CD4-positive, CD25-positive, alpha-beta regulatory T cell (primary cell): ENCODE measurements at places on chromosomes 3 and 15.
A peak's percentile ranks its signal among the peaks of the same experiment; 100 is the strongest.

- no peak for DNase-seq
Observed at GRCh38 chr3:157502916-157503595, at the start of gene VEPH1. Gene VEPH1 (minus strand): TSS chr3:157503416. CDS start chr3:157495349, 8,067 bp downstream.

GRCh38 chr3:102024270-102024904, 175.1 kb downstream of the NFKBIZ start:
- DNase-seq: no peak

DNA sequence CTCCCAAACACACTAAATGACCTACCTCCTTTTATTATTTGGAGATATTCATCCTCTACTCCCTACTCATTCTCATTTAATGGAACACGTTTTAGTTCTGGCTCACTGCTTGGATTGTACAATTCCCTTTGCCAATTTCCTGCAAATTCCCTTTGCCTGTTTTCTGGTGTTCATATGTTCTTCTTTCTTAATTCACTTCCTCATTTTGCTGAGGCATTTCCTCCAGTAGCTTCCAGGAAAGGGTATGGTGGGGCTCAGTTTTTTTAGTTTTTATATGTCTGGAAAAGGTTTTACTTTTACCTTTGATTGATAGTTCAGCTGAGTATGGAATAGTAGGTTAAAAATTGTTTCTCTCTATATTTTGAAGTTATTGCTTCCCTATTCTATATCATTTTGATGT, 143.6 kb upstream of the GOLIM4 start:
- no peak for DNase-seq

GRCh38 chr15:39925112-39925842, 5.2 kb upstream of the GPR176 start:
- peak; percentile 28 for DNase-seq

DNA sequence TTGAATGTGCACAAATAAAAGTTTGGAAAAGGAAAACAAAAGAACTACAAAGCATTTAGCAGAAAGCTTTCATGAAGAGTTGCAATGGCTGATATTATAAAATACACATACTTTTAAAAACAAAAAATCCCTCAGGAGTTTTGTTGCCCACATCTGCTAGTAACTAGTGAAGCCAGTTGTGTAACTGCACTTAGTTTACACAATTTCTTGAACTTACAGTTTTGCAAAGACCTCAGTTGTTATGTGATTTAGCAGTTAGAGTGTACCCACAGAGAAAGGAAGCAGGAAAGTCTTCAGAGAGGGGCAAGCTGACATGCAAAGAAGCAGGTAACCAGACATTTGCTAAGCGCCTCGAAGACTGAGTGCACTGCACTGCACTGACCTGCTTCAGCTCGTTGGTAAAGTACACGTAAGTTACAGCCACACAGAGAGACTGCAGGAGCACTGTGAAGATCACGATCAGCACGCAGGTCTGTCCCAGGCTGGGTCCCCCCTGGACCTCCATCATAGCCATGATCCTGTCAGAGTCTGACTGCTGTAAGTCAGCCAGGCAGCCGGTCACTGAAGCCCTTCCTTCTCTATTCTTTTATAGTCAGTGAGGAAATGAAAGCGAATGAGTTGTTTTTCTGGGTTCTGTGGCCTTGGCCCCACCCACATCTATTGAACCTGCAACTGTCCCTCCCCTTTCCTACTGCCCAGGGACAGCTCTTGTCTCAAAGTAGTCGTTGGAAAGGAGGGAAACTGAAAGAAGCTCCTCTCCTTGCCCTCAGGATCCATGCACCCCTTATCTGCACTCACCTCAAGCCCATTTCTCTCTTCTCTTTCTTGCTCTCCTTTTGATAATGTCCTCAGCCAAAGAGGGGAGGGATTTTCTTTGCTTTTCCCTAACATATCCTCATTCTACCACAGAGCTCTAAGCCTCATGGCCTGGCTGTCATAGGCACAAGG, at the start of gene TNFSF10:
TNFSF10 (minus strand) TSS at position 560 of the 948 bp plus-strand sequence; CDS start at position 514, 46 bp downstream.
- DNase-seq: peak; percentile 28

DNA sequence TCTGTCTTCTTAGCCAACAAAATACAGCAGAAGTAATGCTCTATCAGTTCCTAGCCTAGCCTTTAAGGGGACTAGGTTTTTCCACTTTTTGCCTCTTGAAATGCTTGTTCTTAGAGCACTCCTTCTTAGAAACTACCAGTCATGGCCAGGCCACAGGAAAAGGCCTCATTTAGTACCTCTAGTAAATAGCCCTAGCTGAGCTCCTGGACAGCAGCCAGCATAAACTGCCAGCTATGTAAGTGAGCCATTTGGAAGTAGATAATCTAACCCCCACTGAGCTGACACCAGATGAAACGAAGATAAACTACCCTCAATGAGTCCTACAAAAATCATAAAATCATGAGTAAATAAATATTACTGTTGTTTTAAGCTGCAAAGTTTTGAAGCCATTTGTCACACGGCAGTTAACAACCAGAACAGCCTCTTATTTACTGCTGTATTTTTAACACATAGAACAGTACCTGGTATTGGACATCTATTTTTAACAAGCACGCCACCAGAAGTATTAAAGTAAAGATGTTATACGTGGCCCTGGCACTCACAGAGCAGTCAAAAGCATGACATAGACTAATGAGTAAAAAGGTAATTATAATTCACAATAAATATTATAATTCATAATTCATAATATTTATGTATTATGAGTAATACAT, 12.0 kb downstream of the TBC1D5 start:
- no peak for DNase-seq

DNA sequence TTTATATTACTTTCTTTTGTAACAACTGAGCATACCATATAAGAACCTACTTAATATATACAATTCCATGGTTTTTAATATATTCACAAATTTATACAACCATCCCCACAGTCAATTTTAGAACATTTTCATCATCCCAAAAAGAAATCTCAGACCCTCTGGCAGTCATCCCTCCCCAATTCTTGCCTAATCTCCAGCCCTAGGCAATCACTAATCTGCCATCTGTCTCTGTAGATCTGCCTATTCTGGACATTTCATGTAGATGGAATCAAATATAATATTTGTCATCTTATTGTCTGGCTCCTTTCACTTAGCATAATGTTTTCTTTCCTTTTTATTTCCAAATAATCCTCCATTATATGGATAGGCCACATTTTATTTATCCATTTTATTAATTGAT, 92.5 kb downstream of the LARS2 start:
- no peak for DNase-seq

- DNase-seq: no peak
Observed at GRCh38 chr3:194775731-194776130, 90.0 kb downstream of the FAM43A start.

DNA sequence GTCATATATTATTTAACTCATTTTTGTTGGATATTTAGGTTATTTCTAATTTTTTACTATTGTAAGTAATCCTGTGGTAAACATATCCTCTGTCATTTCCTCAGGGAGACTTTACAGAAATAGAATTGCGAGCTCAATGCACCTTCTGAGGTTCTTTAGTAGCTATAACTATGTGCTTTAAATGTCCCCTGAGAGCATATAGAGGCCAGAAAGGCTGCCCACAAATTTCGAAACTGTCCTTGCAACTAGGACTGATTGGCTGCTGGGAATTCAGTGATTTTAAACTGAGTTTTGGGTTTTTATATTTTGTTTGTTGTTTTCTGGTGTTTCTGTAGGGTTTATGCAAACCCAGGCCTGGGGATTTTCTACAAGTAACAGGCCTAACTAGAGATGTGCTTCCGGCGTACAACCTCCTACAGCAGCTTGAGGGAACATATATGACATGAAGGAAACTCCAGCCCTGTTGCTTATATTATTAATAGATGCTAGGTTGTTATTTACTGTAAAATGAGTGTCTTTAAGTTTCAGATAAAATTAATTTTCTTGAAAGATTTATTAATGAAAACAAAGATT, 29.1 kb upstream of the P4HTM start:
- DNase-seq: no peak

- DNase-seq: no peak
Observed at GRCh38 chr15:48388016-48388851, 57.0 kb downstream of the DUT start.

DNA sequence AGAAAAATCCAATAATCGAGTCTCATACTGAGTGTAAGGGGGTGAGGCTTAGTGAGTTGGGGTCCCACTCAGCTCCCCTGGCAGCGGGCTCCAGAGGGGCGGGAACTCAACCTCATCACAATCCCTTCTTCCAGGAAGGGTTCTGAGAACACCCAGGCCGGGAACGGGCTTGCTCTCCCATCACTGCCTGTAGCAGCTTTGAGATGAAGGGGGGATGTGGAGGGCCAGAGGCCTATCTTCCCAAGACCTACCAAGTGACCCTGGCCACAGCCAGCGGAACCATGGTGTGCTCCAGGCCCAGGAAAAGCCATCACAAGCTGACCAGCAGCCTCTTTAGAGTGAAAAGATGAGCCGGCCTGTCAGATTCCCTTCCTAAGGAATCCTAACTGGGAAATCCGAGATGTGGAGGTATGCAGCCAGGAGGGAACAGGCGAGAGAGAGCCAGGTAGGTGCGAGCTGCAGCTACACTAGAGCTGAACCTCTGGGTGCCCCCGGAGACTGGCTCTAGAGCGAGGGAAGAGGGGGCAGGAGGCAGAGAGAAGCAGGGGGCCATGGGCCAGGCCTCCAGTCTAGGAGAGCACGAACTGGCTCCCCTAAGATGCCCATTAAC, 18.5 kb downstream of the GRAMD2A start:
- DNase-seq: no peak

DNA sequence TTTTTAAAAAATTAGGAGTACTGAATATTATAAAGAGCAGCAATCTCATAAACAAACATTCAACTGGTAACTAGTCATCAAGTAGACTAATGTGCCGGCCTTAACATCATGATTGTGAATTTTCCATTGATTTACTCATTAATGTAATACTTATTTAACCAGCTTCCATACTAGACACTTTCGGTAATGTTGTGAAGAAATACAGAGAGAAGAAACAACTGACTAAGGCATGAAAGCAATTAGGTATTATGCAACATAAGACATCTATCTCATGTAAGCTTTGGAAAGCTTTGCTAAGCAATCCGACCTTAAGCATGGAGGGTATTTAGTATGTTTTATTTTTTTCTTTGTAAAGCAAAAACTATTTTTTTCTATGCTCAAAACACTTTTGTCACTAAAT, 108.0 kb downstream of the IL1RAP start:
- DNase-seq: no peak

DNA sequence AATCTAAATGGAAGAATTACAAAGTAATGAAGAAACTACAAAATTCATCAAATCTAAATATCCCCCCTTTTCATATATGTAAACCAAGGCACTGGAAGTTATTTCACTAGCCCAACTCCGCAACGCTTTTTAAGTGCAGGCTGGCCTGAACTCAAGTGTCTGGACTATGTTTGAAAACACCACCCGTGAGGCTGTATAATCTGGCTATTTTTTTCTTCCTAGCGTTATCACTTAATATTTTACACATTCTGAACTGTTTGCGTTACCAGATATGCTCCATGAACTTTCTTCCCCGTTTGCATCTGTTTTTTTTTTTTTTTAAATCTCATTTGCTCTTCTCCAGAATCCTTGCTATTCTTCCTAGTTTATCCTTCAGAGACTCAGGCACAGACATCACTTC, 619.5 kb upstream of the CBLB start:
- DNase-seq: no peak

DNA sequence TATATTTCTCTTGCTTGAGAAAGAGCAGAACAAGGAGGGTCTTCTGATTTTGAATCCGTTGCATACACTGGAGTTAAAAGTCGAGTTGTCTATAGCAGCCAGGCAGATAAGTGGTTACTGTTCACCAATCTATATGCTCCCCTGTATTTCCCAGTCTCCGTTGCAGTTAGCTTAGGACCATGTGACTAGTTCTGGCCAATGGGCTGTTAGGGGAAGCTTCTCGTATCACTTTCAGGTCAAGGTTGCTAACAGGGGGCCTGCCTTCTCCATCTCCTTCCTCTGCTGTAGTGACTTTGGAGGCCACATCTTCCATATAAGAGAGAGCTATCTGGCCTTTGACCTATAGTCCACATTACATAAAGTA, 188.5 kb upstream of the KBTBD8 start:
- no peak for DNase-seq

GRCh38 chr3:23161896-23162570, 41.1 kb upstream of the UBE2E2 start:
- no peak for DNase-seq

GRCh38 chr3:135018149-135018923, 223.3 kb downstream of the EPHB1 start:
- no peak for DNase-seq

GRCh38 chr15:32855942-32856341, 138.1 kb downstream of the GREM1 start:
- DNase-seq: no peak
